Chondrocyte (in vitro differentiated cells): ENCODE measurements at places on chromosomes 12 and 14. TPM values are rescaled to one million over a fixed set of nuclear protein-coding genes. Genes with fewer than 3 reads are reported as not detected.

DNA sequence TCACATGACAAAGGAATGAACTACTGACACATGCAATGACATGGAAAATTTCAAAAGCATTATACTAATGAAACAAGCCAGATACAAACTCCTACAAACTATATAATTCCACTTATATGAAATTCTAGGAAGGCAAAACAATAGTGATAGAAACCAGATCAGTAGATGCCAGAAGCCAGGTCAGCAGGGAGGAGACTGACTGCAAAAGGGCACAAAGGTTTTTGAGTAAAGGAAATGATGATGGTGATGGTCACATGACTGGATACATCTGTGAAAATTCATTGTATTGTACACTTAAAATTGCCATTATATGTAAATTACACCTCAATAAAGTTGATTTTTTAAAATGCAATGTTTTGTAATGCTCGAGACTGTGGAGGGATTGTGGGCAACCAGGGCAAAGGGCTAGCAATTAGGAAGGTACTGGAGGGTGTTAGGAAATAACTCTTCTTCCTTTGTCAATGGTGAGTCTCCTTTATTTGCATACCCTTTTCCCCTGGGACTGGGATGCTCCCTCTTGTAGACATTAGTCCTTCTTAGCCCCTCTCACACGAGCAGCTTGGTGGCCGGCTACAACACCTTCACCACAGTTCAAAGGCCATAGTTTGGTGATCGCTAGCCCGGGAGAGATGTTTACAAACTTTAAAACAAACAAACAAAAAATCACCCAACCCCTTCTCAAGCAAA, 6.7 kb upstream of the PRPF40B start:
- DNase-seq: no peak

DNA sequence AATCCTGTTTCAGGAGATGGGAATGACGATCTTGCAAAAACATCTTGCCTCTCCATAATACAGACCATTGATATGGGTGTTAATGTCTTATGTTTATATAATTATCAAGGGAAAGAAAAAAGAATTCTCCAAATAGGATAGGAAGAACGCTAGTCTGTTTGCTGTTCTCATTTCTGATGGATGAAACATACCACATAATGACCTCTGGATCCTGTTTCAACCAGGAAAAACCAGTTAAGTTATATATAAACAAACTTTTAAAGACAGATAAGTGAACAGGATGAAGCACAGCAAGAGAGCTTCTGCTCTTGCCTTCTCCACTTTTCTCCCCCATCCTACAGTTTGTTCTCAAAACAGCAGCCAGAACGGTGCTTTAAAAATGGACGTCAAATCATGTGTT, 27.8 kb downstream of the COQ6 start:
- DNase-seq: no peak

COX8C gene
- total RNA-seq: not detected in 3 replicates

CRIP1 gene
- total RNA-seq: 38.7 to 181 TPM (median 174 TPM) in 3 replicates

HCAR1 gene
- not detected in 3 replicates for total RNA-seq

ARHGAP5 gene
- 82.8 to 88.0 TPM (median 87.0 TPM) in 3 replicates for total RNA-seq

DNA sequence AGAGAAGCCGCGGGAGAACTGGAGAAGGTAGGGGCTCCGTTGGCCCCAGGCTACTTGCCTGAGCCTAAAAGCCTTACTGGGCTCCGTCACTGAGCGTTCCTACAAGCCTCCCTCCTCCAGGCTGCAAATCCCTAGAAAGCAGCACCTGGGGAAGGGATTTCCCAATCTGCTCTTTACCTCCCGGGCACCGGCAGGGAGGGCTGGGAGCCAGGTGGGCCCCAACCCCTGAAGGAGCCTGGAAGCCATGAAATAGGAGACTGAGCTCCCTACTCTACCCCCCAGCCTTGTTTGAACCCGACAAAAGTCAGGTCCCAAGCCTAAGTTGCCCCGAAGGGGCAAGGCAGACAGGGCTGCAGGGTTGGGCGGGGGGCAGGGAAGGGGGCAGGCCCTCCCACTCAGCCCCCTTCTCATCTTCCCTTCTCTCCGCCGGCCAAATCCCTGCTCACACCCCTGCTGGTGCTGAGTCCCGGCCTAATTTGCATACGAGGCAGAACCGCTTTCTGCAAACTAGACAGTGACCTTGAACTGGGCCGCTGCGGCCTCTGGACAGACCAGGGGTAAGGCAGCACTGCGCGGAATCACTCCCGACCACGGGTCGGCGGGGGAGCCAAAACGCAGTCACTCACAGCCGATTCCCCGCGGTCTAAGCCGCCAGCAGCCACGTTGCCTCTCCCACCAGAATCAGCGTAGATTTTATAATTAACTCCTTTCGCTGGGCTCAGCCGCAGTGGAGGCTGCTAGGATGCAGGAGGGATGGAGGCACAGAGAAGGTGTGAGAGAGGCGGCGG, 3.7 kb upstream of the HOXC12 start:
- DNase-seq: no peak

DNA sequence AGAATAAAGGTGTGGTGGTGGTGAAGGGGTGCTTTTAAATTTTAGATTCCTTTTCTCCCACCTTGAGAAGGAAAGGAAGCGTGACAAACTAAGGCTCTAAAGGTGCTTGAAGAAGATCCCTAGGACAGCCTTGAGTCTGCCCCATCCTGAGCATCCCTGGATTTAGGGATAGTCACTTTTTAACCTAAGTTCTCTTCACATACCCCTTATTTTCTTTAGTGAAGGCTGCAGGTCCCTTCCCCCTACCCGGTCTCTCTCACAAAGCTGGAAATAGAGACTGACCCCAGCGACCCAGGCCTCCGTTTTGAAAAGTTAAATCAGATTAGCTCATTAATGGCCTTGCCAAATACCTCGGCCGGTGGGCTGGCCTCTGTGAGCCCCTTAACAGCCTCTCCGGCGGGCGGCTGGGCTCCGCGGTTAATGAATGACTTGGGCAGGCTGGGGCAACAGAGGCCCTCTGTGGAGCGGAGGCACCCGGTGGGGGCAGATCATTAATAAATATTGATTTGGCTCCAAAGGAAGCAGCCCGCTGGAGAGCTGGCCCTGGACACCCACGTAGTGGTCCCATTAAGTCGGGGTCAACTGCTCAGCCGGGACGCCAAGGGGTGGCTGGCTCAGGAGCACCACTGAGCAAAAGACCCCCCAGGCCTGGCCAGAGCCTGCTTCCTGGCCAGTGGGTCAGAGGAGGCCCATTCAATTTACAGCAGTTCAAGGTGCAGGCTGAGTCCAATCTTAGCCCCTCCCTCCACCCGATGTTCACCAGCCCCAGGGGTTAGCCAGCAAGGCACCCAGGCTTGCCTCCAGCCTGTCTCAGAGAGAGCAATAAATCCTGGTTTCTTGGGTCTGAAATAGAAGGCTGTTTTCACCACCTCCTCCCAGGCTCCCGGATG, 31.8 kb downstream of the PAH start:
- DNase-seq: no peak

TAS2R10 gene
- total RNA-seq: 0.46 to 1.1 TPM (median 0.47 TPM) in 3 replicates
